ENCODE measurements at places on chromosomes 7 and 10.

DNA sequence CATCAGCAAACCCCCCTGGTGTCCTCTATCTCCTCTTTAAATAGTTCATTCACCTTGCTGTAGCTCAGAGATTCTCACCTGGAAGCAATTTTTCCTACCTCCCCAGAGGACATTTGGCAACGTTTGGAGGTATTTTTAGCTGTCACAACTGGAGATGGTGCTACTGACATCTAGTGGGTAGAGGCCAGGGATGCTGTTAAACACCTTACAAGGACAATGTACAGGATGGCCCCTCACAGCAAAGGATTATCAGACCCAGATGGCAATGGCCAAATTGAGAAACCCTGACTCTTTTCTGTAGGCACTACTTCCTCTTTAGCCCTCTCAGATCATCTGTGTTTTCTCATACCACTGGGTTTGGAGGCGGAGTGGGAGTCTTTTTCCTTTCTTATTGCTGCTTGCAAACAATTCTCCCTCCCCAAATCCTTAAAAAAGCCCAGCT lies 13.2 kb upstream of the TRA2A start:
- DNase-seq: no peak

DNA sequence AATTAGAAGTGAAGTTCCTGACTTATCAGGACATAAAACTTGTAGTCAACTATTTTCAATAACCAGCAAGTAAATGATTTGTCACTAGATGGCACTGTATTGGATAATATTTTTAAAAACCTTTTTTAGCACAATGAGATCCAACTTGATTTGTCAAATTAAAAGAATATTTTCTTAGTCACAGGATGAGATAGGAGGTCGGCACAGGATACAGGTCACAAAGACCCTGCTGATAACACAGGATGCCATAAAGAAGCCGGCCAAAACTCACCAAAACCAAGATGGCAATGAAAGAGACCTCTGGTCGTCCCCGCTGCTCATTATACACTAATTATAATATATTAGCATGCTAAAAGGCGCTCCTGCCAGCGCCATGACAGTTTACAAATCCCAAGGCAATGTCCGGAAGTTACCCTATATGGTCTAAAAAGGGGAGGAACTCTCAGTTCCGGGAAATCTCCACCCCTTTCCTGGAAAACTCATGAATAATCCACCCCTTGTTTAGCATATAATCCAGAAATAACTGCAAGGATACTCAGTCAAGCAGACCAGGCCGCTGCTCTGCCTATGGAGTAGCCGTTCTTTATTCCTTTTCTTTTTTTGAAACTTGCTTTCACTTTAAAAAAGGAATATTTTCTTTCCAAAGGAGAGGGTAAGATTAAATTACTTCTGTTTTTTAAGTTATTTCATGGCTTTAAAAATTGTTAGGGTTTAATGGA lies 255.7 kb upstream of the MKLN1 start:
- DNase-seq: peak; percentile 88

GRCh38 chr7:55387062-55387965 lies 22.2 kb downstream of the LANCL2 start:
- DNase-seq: no peak

- DNase-seq: no peak
Measured at GRCh38 chr10:77896058-77896457, 30.5 kb downstream of the DLG5 start.

DNA sequence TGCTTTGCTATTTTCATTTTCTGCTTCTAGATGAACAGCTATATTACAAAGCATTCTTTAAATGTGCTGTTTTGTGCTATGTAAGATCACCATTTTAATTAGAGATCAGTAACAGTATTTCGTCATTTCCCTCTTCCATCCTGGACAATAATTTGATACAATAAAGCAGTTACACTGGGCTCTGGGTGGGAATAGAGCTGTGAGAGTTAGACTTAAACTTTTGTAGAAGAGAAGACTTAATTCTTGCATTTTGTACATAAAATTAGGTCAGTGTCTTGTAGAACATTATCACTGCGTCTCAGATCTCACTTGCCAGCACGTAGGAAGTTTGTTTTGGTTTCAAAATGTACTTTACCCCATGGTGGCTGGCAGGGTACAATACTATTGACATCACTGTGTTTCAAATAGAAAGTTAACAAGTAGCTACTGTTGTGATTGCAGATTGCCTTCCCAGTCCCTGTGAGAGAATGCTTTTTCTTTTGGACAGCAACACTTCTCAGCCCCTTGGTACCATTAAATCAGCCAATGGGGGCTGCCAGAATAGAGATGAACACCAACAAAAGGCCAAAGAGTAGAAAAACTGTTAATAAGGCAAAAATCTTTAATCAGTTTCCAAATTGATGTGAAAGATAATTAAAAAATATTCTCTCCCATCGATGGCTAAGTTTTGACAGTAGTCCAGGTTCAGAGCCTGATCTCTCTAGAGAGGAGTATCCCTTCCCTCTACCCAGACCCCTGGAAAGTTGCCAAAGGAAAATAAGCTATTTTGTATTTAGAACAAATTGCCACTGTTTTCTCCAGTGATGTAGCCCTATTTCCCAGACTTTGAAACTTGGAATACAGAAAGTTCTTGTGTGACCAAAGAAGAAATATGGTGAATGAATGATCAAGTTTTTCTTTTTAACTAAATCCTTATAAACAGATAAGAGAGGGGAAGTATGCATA lies 35.1 kb downstream of the SMNDC1 start:
- peak; percentile 35 for DNase-seq

- DNase-seq: peak; percentile 61
Measured at GRCh38 chr10:61975391-61975932, 74.0 kb downstream of the ARID5B start.

All from stromal cell of bone marrow (primary cell).